Heart left ventricle (tissue), 16 donors: ENCODE measurements at places on chromosomes 1 and 21.

DNA sequence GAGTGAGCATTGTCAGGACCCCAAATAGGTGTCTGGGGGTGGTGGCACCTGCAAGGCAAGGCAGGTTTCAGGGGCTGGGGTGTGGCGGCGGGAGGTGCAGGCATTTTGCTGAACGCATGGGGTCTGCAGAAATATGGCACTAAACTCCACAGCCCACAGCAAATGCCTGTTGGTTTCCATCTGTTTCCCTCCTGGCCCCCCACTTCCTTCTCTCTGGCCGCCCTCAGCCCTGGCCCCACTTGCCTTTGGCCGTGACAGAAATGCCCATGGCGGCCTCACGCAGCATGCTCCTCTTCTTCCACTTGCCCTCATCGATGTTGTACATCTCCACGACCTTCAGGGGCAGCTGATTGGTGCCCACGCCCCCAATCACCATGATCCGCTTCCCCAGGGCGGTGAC is 13.7 kb downstream of the KLHDC8A start:
- no peak overlapping the region for H3K4me3 ChIP-seq
- no peaks in the 10 kb centered on the region for H3K36me3 ChIP-seq
- H3K27me3 ChIP-seq: peaks cover 54% of the 10 kb centered on the region

- H3K4me3 ChIP-seq: no peak overlapping the region
- no peak for DNase-seq
- no peaks in the 10 kb centered on the region for H3K27me3 ChIP-seq
- H3K4me1 ChIP-seq: peaks cover 9% of the 10 kb centered on the region
- H3K27ac ChIP-seq: no peak overlapping the region
- no peaks in the 10 kb centered on the region for H3K36me3 ChIP-seq
These were observed 2.4 kb downstream of the AUNIP start for GRCh38 chr1:25856856-25857255.

GRCh38 chr1:55128418-55128995 is 86.7 kb downstream of the USP24 start:
- DNase-seq: no peak
- no peaks in the 10 kb centered on the region for H3K27me3 ChIP-seq
- H3K4me1 ChIP-seq: no peaks in the 10 kb centered on the region
- peaks cover 95% of the 10 kb centered on the region for H3K36me3 ChIP-seq
- no peak overlapping the region for H3K27ac ChIP-seq

DNA sequence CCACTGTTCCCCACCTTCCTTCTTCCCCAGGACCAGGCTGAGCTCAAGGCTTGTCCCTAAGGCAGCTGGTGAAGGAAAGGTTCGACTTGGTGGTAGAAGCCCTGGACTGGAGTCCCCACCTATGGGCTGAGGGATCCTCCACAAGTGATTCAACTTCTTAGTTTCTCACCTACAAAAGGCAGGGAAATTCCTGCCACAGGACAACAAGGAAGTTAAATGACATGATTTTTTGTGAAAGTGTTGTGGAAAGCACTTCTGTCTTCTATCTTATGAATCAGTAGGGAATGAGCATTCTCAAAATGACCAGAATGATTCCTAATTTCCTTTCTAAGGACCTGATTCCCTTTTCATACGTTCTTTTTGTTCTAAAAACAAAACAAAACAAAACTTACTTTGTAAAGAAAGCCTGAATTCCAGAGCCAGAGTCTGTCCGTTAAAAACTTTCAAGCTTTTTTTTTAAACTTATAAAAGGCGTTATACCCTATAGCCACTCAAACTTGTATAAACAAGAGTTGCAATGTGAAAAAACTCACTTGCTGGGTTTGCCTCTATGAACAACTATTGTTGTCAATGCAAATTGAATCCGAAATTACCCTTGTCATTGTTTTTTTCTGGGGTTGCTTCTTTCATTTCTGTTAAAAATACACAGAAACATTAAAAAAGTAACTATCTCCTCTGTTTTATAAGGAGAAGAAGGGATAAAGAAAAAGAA is 12.2 kb downstream of the KCNJ15 start:
- no peak overlapping the region for H3K4me3 ChIP-seq
- H3K36me3 ChIP-seq: no peaks in the 10 kb centered on the region
- H3K27ac ChIP-seq: no peak overlapping the region

DNA sequence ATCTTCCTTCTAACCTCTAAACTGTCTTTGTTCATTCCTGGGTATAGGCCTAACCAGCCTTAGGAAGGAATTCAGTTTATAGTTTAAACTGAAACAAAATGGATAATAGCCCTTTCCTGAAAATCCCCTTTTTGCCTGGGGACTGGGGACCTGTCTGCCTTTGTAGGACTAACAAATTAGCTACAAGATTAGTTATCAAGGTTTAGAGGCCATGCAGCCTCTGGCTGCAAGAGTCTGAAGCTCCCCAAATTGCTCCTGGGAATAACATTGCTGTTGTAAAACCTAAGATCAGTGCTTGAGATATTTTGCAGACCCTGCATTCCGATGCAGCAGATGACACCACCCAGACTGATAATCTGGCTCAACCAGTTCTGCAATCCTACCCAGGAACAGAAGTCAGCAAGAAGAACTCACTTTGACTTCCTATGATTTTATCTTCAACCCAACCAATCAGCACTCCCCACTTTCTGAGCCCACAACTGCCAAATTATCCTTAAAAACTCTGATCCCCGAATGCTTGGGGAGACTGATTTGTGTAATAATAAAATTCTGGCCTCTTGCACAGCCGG is 96.6 kb upstream of the ETV3 start:
- H3K36me3 ChIP-seq: no peaks in the 10 kb centered on the region
- no peak for DNase-seq
- H3K27me3 ChIP-seq: no peaks in the 10 kb centered on the region
- H3K4me1 ChIP-seq: no peaks in the 10 kb centered on the region

GRCh38 chr1:234970731-234971476 is 157.7 kb downstream of the TOMM20 start:
- H3K27ac ChIP-seq: peak overlapping the region; percentile 88
- no peaks in the 10 kb centered on the region for H3K36me3 ChIP-seq
- no peak overlapping the region for H3K4me3 ChIP-seq
- H3K4me1 ChIP-seq: peaks cover 13% of the 10 kb centered on the region
- no peaks in the 10 kb centered on the region for H3K27me3 ChIP-seq
- DNase-seq: peak; percentile 84

DNA sequence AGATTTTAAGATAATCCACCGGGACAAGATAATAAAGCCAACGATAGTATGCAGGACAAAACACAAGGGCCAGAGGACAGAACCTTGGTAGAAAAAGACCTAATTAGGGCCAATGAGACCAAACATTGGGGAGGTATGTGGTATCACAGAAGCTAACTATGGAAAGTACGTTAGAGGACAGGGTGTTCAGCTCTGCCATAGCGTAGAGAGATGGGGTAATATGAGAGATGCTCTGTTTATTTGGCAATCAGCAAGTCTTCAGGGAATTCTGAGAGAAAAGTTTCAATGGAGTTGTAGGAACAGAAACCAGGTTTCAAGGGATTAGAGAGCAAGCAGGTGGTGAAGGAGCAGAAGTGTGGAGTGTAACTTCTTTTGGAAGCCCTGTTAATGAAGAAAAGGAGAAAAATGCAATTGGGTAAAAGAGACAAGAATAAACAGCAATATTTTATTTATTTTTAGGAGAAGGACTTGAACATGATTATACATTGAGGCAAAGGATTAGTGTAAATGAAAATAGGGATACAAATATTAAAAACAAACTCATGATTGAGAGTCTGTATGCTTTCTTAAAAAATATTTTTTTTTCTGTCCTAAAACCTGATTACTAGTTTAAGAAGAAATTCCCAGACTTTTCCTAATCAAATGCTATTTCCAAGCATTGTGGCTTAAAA is 24.0 kb downstream of the EEIG2 start:
- no peaks in the 10 kb centered on the region for H3K27me3 ChIP-seq
- H3K4me1 ChIP-seq: peaks cover 36% of the 10 kb centered on the region
- no peaks in the 10 kb centered on the region for H3K36me3 ChIP-seq
- H3K27ac ChIP-seq: no peak overlapping the region
- no peak overlapping the region for H3K4me3 ChIP-seq

DNA sequence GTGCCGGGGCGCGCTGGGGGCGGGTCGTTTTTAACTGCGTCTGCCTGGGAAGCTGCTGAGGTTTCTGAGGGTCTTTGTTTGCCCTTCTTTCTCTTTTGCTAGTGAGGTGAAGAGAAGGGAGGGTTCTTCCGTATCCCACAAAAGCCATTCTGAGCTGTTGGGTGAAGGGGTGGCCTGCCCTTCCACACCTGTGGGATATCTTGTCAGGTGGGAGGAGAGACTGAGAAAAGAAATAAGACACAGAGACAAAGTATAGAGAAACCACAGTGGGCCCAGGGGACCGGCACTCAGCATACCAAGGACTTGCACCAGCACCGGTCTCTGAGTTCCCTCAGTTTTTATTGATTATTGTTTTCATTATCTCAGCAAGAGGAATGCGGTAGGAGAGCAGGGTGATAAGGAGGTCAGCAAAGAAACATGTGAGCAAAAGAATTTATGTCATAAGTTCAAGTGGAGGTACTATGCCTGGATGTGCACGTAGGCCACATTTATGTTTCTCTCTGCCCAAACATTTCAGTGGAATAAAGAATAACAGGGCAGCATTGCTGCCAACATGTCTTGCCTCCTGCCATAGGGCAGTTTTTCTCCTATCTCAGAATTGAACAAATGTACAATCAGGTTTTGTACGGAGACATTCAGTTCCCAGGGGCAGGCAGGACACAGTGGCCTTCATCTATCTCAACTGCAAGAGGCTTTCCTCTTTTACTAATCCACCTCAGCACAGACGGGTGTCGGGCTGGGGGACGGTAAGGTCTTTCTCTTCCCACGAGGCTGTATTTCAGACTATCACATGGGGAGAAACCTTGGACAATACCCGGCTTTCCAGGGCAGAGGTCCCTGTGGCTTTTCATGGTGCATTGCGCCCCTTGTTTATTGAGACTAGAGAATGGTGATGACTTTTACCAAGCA is 972 bp downstream of the PGBD2 start:
- peak overlapping the region; percentile 60 for H3K4me3 ChIP-seq
- H3K4me1 ChIP-seq: peaks cover 9% of the 10 kb centered on the region
- H3K27ac ChIP-seq: peak overlapping the region; percentile 91
- no peaks in the 10 kb centered on the region for H3K36me3 ChIP-seq

- no peaks in the 10 kb centered on the region for H3K36me3 ChIP-seq
- peaks cover under 1% of the 10 kb centered on the region for H3K4me1 ChIP-seq
- no peak overlapping the region for H3K4me3 ChIP-seq
- no peak for DNase-seq
- no peaks in the 10 kb centered on the region for H3K27me3 ChIP-seq
These were observed 123.3 kb downstream of the USP25 start for GRCh38 chr21:15853126-15853525.

DNA sequence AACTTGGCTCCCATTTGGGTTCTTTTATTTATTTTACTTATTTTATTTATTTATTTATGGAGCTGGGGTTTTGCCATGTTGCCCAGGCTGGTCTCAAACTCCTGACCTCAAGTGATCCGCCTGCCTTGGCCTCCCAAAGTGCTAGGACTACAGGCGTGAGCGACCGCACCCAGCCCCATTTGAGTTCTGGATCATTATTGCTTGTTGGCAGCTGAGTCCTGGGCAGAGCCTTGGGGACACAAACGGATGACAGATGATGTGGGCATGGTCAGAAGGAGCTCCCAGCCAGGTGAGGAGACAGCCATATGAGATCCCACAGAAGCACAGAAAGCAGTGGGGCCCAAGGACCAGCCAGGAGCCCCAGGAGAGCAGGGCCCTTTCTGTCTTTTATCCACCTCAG is 254.0 kb downstream of the MATN1 start:
- no peaks in the 10 kb centered on the region for H3K4me1 ChIP-seq
- no peaks in the 10 kb centered on the region for H3K36me3 ChIP-seq
- no peak overlapping the region for H3K4me3 ChIP-seq
- no peak overlapping the region for H3K27ac ChIP-seq
- DNase-seq: peak; percentile 30

GRCh38 chr1:223716302-223716862 is 4.0 kb downstream of the CAPN2 start:
- peaks cover 43% of the 10 kb centered on the region for H3K36me3 ChIP-seq
- H3K27me3 ChIP-seq: no peaks in the 10 kb centered on the region
- DNase-seq: no peak
- H3K4me1 ChIP-seq: peaks cover 58% of the 10 kb centered on the region

- DNase-seq: no peak
These were observed 5.8 kb upstream of the IL24 start for GRCh38 chr1:206891412-206891811.

DNA sequence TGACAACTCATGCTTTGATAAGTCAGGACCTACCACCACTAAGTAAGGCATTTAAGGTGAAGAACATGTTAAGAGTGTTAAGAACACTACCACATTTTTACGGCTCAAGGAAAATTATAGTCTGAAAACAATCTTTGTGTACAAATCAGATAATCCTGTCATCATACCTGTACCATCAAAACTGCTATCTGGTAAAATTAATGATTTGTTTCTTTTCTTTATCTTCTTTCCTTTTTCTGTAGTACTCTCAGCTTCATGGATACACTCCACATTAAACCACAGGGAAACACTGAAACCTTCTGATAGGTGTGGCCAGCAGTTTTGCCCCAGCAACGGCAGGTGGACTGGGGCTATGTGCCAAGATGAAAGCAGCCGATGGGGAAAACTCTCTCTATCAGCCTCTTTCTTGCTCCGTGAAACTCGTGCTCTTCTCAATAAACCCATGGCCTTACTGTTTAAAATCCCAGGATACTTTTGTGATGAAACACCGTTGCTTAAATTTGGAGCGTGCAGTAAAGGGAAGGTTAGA is 75.1 kb downstream of the LYST start:
- no peak for DNase-seq
- no peak overlapping the region for H3K4me3 ChIP-seq
- peaks cover 72% of the 10 kb centered on the region for H3K36me3 ChIP-seq
- H3K4me1 ChIP-seq: no peaks in the 10 kb centered on the region
- no peaks in the 10 kb centered on the region for H3K27me3 ChIP-seq

- no peak for DNase-seq
- no peak overlapping the region for H3K4me3 ChIP-seq
- H3K4me1 ChIP-seq: peaks cover 14% of the 10 kb centered on the region
- no peaks in the 10 kb centered on the region for H3K27me3 ChIP-seq
These were observed 99.4 kb downstream of the ADSS2 start for GRCh38 chr1:244352156-244352830.

DNA sequence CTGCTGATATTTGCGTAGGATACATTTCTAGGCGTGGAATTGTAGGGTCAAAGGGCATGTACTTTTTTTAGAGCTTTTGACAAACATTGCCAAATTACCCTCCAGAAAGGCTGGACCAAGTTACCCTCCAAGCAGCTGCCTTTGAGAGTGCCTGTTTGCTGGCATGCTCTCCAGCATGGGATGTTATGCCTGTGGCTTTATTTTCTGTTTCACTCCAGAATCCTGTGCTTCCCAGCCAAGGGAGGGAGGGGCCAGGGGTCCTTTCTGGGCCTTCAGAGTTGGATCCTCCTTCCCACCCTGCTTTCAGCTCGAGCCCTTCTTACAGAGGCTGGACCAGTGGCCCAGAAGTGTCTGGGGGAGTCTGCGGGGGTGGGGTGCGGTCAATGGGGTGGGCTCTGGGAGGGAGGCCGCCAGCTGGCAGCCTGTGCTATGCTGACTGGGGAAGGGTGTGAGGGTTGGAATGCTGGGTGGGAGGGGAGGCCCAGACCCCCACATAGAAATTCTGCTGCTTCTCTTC is 81.2 kb downstream of the EPHB2 start:
- no peak overlapping the region for H3K4me3 ChIP-seq
- no peaks in the 10 kb centered on the region for H3K36me3 ChIP-seq
- DNase-seq: no peak
